ENCODE measurements at places on chromosomes 12 and 14.
A peak's percentile ranks its signal among the peaks of the same experiment; 100 is the strongest.

DNA sequence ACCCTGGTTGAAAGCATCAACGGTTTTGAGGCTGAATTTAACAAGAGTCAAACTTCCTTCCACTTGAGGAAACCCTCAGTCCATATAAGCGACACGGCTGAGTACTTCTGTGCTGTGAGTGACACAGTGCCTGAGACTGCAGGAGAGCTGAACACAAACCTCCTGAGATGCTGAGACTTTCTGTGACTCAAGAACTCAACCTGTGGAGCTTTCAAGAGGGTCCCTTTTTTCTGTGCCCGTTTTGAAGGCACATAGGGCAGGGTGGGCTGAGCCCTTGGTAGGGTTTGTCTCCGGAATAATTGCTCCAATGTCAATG lies 305.3 kb upstream of the OR4E1 start:
- DNase-seq: no peak

- DNase-seq: no peak
These were observed 280.6 kb upstream of the SFSWAP start for GRCh38 chr12:131430158-131430742.

- DNase-seq: no peak
These were observed 41.0 kb downstream of the HECTD4 start for GRCh38 chr12:112341046-112341825.

GRCh38 chr12:93134893-93135285 lies 205.8 kb upstream of the EEA1 start:
- no peak for DNase-seq

DNA sequence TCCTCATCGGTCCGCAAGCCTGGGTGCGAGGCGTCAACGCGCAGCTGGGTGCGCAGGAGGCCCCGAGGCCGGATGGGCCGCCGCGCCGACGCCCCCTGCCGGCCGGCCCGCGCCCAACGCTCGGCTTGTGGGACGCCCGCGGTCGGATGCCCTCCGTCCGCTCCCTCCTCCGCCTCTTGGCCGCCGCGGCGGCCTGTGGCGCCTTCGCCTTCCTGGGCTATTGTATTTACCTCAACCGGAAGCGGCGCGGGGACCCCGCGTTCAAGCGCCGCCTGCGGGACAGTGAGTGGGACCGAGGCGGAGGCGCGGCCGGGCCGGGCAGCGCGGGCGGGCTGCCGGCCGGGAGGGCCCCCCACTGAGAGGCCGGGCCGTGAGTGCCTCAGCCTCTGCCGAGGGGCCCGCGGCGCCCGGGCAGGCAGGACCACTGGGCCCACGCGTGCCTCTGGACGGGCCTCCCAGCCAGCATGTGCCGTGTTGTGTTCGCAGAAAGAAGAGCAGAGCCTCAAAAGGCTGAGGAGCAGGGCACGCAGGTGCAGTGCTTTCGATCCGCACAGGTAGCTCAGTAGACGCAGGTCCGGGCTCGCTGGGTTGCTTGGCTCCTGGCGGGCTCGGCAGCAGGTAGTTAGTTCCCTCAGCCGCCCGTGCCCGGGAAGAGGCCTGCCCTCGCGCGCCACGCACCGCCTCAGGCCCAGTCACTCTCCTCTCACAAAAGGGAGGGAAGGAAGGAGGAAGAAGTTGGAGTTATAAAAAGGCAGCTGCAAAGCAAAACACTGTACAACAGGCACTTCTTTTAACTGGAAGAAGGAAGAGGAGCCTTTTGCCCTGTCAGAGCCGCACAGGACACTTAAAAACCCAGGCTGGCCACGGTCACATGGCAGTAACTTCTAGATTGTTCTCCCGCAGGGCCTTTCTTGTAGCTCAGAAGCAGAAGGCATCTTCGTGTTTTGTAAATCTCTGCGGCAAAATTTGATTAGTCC lies at the start of gene TOMM20L:
Gene TOMM20L, plus strand, starts transcription at position 119 of the 977 bp plus-strand sequence. Its CDS starts 28 bp downstream, at position 147.
- peak; percentile 81 for DNase-seq

GRCh38 chr12:52839436-52840105 lies 5.5 kb upstream of the KRT79 start:
- DNase-seq: no peak

- DNase-seq: no peak
These were observed 601 bp downstream of the COX14 start for GRCh38 chr12:50112456-50113218.

DNA sequence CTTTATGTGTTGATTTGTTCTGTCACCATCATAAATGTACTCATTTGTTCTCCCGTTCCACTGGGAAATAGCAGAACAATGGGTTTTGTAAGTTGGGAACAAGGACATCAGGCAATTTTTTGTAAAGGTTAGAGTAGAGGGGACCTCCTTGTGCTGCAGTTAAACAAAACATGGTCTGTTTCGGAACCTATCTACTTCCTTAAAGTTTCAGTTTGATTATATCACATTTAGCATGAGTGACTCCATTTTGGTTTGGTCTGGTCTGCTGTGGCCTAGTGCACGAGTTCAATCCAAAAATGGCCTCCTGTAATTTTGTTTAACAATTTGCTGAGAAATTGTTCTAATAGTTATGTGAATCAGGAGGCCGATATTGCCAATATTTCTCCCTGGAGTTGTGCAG lies 372.7 kb downstream of the NUAK1 start:
- no peak for DNase-seq

- no peak for DNase-seq
These were observed 11.7 kb upstream of the ERC1 start for GRCh38 chr12:979349-979748.

DNA sequence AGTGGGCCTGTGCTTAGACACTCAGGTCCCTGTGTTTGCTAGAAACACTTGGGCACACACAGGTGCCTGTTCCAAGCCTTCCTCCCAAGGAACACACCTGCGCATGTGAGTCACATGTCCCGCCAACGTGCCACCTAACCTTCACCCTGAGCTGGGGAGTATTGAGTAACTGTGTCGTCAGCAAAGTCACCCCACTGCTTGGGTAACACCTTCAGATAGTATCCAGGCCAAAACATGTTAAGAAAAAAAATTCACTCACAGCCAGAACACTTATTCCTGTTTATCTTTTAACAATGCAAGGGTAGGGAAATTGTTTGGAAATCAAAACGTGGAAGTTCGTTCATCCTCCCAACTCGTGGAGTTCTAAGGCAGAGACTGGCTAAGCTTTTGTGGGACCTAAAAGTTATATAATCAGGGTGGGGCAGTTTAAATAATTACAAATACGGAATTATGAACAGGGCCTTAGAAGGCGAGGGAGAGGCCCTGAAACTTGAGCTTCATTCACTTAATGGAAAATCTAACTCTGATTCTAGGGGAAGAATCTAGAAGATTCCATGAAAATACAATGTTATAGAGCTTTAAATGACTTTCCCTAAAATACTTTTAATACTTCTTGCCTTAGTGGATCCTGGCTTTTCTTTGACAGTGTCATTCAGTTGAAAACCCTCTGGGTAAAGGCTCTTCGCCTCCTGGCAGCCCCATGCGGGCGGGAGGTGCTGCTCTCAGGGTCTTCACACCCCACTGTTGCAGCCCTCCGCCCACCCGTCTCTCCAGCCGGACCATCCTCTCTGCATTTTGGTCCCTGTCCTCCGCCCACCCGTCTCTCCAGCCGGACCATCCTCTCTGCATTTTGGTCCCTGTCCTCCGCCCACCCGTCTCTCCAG lies 30.3 kb upstream of the ADIPOR2 start:
- DNase-seq: peak; percentile 67

All from activated T-cell treated with anti-CD3 and anti-CD28 coated beads, Interleukin-2, amount 50 U/mL, for 1 hour (primary cell).